SHP77 treated with DMSO at 0.1 percent for 48 hours (cell line): ENCODE measurements at places on chromosomes 16 and 17.

DNA sequence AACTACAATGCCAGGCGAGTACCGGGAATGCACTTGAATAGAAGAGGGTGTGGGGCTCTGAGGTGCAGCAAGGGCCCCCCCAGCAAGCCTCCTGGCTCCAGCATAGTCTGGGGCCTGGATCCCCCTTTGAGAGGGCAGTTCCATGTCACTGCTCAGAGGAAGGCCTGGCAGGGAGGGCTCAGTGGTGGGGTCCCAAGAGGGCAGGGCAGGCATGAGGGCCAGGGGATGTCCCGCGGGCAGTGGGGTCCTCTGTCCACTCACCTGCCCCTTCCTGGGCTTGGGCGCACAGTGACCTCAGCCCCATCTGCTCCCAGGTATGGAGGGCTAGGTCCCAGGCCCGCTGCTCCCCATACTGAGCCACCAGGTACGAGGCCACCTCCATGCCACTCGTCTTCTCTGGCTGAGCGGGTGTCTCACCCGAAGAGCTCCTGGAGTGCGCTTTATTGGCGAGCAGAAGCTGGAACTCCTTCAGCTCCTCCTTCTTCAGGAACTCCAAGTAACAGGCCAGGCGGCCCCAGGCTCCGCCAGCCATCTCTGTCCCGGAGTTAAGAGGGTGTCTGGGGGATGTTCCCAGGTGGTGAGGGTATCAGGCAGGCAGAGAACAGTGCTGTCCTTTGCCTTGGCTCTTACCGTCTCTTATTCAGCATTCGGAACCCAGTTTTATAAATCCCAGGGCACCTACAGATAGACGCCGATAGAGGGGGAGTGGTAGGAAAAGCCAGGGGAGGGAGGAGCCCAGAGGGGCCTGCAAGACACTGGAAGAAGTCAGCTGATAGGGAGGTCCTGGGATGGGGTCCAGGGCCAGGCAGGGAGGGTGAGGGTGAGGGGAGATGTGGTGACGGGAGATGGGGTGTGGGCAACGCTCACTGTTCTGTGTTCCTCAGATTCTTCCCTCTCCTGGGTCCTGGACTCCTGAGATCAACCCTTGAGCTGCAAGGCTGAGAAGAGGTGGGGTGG is 605 bp downstream of the NLRP1 start:
- no peak for DNase-seq

GRCh38 chr17:67523101-67523500 is 146.0 kb downstream of the PITPNC1 start:
- no peak for DNase-seq

- no peak for DNase-seq
Observed at GRCh38 chr16:49468611-49469310, 95.2 kb downstream of the C16orf78 start.

DNA sequence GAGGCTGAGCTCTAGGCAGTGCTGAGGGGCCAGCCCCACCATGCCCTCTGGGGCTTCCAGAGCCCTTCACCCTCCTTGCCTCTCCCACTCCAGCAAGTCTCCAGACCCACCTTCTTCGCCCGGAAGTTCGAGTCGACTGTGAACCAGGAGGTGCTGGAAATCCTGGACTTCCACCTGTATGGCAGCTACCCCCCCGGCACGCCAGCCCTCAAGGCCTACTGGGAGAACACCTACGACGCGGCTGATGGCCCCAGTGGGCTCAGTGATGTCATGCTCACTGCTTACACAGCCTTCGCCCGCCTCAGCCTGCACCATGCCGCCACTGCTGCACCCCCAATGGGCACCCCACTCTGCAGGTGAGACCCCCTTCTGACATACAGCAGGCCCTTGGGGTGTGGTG is 10.5 kb downstream of the XYLT2 start:
- no peak for DNase-seq

GRCh38 chr16:72467157-72467759 is 295.3 kb upstream of the PMFBP1 start:
- no peak for DNase-seq

DNA sequence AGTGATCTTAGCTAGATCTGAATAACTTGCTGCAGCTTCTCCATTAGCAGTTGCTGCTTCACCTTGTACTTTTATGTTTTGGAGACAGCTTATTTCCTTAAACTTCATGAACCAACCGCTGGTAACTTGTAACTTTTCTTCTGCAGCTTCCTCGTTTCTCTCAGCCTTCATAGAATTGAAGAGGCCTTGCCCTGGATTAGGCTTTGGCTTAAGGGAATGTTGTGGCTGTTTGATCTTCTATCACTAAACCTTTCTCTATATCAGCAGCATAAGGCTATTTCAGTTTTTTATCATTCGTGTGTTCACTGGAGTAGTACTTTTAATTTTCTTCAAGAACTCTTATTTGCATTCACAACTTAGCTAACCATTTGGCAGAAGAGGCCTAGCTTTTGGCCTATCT is 21.5 kb upstream of the TMEM92 start:
- DNase-seq: no peak

DNA sequence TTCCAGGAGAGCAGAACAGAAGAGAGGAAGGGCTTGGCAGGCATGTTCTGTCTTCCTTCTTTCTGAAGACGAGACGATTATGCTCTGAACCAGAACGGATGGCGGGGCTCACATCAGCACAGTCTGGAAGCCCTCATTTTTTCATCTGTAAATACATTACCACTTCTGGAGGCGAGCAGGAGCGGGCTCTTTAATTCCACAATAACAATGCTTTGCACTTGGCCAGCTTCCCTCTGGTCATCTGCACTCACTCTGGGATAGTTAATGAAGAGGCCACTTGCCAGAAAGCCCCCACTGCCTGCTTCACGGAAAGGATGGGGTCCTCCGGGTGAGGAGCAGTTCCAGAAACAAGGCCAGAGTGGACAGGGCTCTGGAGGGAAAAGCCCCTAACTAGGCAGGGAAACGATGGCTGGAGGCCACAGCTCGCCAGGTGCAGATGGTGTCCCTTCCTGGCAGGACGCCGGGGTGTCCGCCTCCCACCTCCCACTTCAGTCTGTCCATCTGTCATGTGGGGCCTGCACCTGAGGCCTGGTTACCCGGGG is 13.1 kb upstream of the BCAR1 start:
- DNase-seq: peak; percentile 35

DNA sequence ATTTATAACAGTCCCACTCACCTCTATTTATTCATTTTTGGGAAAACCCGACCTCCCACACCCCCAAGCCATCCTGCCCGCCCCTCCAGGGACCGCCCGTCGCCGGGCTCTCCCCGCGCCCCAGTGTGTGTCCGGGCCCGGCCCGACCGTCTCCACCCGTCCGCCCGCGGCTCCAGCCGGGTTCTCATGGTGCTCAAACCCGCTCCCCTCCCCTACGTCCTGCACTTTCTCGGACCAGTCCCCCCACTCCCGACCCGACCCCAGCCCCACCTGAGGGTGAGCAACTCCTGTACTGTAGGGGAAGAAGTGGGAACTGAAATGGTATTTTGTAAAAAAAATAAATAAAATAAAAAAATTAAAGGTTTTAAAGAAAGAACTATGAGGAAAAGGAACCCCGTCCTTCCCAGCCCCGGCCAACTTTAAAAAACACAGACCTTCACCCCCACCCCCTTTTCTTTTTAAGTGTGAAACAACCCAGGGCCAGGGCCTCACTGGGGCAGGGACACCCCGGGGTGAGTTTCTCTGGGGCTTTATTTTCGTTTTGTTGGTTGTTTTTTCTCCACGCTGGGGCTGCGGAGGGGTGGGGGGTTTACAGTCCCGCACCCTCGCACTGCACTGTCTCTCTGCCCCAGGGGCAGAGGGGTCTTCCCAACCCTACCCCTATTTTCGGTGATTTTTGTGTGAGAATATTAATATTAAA is 638 bp upstream of the TMEM88 start:
- no peak for DNase-seq

- no peak for DNase-seq
Observed at GRCh38 chr16:57314161-57314785, 29.8 kb upstream of the PLLP start.

GRCh38 chr16:24452724-24453123 is 86.6 kb upstream of the RBBP6 start:
- no peak for DNase-seq

GRCh38 chr17:38342886-38343607 is 709 bp downstream of the GPR179 start:
- no peak for DNase-seq

DNA sequence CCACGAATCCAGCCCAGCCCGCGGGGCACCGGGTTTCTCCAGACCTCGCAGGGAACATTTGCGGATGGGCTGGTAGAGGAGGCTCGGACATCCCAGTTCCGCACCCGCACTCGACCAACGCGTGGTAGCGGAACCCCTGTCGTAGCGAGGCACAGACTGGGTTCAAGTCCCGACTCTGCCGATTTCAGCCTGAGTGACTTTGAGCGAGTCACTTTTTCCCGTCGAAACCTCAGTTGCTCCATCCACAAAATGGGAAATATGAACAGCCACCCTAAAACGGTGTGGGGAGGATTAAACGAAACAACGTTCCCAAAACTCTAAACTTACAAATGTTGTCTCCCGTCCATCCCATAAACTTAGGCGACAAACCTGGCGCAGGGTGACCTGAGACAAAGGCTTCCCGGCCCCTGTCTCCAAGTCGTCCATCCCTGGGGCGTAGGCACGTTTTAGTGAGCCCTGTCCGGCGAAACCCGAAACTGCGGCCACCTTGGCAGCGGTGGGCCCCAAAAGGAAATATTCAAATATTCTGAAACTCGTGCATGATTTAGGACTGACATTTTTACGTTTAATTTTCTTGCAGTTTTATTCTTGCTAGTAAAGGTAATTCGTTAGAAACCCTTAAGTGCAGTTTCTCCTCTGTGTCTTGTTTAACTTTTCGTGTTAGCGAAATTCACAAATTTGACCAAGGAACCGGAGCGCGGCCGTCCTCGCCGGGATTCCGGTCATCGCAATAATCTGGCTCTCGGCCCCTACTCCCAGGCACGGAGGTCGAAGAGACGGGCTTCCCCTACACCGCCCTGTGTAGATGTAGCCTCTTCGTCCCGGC is 1.9 kb upstream of the MLLT6 start:
- no peak for DNase-seq

DNA sequence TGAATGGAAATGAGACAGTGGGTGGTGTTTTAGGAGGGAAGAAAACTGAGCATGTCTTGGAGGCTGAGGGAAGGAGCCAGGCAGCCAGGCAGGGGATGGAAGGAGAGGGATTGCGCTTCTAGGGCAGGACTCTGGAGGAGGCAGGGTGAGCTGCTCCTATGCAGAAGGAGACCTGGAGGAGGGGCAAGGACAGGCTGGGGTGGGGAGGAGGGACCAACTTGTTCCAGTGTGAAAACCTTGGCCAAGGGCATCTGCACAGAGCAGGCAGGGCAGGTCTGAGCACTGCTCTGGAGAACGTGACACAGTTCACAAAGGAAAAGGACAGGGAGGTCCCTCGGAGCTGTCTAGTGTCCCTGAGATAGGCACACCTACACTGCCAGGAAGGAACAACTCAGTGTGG is 5.5 kb downstream of the GALK1 start:
- DNase-seq: no peak

DNA sequence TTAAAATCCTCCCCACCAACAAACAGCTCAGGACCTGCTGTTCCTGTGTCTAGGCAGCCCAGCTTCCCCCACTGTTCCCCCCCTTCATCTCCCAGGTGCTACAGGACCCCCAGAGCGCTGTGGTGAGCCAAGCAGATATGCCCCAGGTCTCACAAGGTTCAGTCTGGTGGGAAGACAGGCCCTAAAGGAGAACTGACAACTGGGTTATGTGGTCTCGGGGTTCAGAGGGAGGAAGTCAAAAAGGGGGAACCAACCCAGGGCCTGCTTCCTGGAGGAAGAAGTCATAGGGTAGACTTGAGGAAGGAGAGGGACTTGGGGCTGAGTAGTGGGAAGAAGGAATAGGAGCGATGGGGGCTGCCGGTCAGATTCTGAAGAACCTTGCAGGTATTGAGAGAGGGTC is 2.6 kb downstream of the RIPOR1 start:
- DNase-seq: no peak

DNA sequence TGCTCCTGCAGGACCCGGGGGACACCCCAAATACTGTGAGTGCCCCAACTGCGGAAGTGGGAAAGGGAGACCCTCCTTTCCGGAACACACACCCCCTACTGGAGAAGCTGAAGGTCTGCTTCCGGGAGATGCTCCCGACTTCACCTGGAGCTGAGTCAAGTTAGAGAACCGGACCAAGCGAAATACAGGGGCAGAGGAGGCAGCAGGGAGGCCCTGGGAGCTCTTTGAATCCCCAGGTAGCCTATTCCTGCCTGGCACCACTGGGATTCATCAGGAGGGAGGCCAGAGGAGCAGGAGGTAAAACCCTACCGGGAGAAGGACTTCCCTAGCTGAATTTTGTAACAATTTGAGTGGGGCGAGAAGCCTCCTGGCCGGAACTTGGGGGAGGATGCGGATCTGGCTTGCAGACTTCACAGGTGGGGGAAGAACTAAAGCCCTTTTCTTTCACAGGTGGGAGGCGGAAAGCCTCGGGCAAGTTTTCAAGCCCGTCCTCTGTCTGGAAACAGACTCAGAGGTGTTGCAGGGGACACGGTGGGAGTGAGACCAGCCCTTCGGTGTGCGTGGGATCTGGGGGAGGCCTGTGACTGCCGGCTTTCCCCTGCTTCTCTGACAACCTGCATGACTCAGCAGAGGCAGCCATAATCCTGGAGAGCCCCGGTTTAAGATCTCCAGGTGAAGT is 22.4 kb upstream of the TEKT1 start:
- DNase-seq: no peak

DNA sequence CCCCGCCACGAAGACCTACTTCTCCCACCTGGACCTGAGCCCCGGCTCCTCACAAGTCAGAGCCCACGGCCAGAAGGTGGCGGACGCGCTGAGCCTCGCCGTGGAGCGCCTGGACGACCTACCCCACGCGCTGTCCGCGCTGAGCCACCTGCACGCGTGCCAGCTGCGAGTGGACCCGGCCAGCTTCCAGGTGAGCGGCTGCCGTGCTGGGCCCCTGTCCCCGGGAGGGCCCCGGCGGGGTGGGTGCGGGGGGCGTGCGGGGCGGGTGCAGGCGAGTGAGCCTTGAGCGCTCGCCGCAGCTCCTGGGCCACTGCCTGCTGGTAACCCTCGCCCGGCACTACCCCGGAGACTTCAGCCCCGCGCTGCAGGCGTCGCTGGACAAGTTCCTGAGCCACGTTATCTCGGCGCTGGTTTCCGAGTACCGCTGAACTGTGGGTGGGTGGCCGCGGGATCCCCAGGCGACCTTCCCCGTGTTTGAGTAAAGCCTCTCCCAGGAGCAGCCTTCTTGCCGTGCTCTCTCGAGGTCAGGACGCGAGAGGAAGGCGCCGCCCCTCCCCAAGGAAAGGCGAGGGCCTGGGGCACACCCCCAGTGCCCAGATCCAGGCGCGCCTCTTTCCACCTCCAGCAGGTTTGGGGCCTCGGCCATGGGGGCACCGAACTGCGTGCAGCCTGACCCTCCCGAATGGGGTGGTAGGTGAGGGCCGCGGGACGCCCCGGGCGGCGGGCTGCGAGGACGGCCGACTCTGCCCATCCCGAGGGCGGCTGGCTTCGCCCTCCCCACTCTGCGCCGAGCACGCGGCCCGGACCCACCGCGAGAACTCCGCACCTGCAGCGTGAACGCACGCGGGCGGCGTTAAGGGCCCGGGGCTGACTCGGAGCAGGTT is 664 bp downstream of the HBQ1 start:
- DNase-seq: peak; percentile 56

DNA sequence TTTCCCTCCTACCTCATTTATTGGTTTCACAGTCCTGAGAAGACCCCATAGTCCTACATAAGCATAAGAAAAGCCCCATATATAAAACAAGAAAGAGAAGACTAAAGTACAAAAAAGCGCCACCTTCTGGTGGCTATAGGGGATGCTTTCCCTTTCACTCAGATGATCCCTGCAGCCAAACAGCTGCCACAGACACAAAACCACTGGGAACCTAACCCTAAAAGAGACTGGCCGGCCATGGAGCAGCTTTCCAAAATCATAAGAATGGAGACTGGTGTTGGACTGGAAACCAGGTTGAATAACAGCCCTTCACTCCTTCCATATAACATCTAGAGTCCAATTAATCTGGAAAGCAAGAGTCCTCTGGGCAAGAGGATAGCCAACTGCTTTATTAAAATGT is 11.4 kb downstream of the DYNC1LI2 start:
- peak; percentile 31 for DNase-seq
